EL (cell line): ENCODE measurements at places on chromosomes 4 and X.

GRCh38 chr4:74331252-74331651, 23.0 kb downstream of the EPGN start:
- no peak for DNase-seq

- no peak for DNase-seq
Observed at GRCh38 chr4:147059064-147059731, 113.5 kb upstream of the TTC29 start.

- DNase-seq: peak; percentile 66
Observed at GRCh38 chrX:103170216-103170615, 44.7 kb upstream of the BEX4 start.

DNA sequence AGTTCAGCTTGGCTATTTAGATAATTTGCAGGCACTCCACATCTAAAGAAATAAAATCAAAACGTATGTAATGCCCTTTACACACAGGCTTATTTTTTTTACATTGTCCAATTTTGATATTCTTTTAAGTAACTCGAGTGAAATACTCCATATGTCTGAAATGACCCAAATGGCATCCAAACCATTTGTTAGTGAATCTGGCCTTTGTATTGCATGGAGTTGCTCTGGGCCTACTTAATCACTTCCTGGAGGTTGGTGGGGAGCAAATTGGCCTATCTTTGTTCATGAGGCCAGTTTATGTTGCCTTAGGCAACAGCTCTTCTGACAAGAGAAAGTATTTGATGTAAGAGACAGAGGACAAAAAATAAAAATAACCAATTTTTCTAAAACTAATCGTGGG, 47.6 kb upstream of the TMEM131L start:
- peak; percentile 43 for DNase-seq

DNA sequence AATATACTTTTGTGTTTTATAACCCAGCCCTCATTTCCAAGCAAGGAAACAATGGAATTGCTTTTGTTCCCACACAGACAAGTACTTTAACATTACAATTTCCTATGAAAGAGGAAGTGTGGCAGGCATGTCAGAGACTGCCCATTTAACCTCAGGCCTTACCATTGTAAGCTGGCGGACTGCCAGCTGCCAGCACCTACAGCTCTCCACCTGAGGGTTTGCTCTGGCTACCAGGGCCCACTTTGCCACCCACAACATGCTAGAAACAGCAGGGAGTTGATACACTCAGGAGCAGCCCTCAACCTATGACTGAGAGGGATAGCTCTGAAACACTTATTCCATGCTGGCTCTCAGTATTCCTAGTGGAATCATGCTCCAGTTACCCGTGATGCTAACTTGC, 152.3 kb upstream of the PRDX4 start:
- no peak for DNase-seq

- DNase-seq: peak; percentile 76
Observed at GRCh38 chrX:139720136-139720535, 12.2 kb upstream of the MCF2 start.

- DNase-seq: no peak
Observed at GRCh38 chrX:19785647-19786046, 101.8 kb downstream of the SH3KBP1 start.

- DNase-seq: no peak
Observed at GRCh38 chr4:26889356-26889755, 28.7 kb downstream of the STIM2 start.

GRCh38 chr4:78166622-78167021, 109.5 kb downstream of the FRAS1 start:
- DNase-seq: no peak

GRCh38 chr4:72629540-72629939, 60.5 kb upstream of the ADAMTS3 start:
- DNase-seq: peak; percentile 47

GRCh38 chr4:33162122-33162521, 2442.0 kb downstream of the PCDH7 start:
- DNase-seq: no peak

GRCh38 chr4:173039617-173040577, 128.7 kb upstream of the GALNT7 start:
- no peak for DNase-seq
